ENCODE measurements at places on chromosomes 12 and 14.

DNA sequence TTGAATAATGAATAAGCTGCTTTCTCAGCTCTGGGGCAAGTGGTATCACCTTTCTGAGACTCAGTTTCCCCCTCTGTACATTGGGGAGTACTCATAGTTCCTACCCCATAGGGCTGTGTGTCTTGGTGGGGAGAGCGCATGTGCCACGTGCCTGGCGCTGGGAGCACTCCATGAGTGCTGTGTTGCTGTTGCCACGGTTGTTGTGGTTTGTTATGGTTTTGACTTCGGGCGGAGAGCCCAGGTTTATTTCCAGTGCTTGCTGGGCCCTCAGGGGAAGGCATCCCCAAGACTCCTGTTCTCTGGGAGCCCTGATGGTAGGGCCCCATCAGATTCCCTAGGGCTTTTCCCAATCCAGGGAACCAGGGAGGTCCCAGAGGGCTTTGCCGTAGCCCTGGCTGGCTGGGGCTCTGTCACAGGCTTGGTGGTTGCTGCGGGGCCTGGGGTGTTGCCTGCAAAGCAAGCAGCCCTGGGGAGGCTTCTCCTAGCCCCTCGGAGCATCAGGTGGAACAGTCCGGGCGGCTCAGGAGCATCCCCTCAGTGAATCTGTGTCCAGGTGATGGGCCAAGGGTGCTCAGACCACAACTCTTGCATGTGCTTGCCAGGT is 18.6 kb downstream of the SH2B3 start:
- no peak for DNase-seq

DNA sequence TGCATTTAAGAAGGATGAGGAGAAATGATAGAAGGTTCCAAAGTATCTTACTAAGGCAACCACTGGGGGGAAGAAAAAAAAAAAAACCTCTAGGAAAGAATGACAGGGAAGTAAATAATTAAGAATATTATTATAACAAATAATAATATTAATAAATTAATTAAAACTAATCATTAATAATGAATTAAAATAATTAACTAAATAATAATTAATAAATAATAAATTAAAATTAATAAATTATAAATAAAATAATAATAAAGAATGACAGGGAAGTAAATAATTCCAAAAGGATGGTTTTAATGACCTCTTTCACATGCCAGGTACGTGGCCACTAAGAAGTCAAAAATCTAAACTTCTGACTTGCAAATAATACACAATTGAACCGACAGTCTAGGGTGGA is 9.9 kb downstream of the DBX2 start:
- no peak for DNase-seq

DNA sequence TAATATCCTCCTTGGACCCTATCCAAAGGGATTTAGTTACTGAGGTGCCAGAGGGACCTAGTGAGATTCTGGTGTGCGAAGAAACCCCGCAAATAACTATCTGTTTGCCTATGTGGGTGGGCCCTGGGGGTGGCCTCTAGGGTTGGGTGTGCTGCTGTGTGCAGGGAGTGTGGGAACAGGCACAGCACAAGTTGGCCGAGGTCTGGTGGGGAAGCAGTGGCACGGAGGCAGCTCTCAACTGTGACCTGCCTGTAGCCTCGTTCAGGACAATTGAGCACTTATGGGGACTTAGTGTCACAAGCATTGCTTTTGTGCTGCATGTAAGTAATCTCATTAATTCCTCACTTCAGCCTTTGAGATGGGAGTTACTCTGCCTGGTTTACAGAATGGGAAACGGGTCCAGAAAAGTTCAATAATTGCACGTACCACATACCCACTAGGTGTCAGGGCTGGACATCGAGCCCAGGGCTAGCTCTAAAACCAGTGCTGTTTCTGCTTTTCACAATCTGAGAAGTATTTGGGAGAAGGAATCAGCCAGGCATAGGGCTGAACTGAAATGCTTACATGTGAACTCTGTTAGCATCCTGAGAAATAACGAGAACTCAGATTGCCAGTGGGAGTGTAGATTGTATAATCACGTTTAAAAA is 58.8 kb downstream of the TECPR2 start:
- DNase-seq: no peak

GRCh38 chr14:52694761-52695480 is 437 bp downstream of the ERO1A start:
- DNase-seq: peak; percentile 48

- no peak for DNase-seq
These were observed 1322.3 kb upstream of the SEL1L start for GRCh38 chr14:82855912-82856391.

GRCh38 chr12:19273482-19274330 is 144.2 kb downstream of the PLEKHA5 start:
- DNase-seq: peak; percentile 10

GRCh38 chr14:104561632-104562495 is 17.7 kb upstream of the C14orf180 start:
- no peak for DNase-seq
